ENCODE measurements at places on chromosomes 7 and 10.
A peak's percentile ranks its signal among the peaks of the same experiment; 100 is the strongest.

DNA sequence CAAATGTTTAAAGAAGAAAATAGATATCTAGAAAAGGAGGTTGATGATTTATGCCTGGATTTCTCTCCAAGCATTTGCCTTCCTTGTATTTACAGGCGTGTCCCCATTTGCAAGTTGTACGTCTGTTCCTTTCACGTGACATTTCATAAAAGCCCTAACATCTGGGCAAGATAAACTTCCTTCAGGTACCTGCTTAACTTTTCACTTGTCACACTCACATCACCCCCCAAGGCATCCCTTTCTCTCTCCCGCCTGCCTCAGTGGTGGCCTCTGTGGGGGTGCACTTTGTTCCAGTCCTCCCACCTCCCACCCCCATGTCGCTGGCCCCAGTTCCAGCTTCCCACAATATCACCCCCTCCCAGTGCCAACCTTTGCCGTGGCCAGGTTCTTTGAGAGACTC, 6.7 kb downstream of the TWIST1 start:
- DNase-seq: no peak

DNA sequence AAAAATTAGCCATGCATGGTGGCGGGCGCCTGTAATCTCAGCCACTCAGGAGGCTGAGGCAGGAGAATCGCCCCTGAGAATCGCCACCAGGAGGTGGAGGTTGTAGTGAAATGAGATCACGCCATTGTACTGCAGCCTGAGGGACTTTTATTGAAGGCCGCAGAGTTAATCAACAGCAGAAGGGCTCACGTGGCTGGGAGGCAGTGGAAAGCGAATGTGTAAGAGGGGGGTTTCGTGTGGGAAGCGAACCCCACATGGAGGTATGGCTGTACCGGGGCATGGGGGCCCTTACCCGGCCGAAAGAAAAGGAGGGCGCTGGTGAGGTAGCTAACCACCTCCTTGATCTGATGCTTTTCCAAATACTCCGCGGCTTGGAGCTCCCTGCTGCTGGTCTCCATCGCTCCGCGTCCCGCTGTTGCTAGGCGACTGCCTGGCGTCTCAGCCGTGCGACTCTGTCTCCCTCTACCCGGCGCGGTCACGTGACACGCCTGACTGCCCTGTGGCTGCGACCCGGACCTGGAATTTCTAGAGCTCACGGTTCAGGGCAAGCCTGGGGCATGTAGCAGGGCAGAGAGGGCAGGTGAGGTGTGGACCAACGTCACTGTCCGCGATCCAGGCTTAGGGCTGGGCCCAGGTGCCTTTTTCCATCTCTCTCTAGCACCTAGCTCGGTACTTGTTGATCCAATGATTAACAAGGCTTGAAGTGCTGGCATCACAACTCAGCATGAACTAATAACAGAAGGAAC, at the start of gene EFCAB10:
TSS of gene EFCAB10 (minus strand) at position 428 of the 746 bp plus-strand sequence. CDS start at position 398, 30 bp downstream.
- DNase-seq: peak; percentile 6

- DNase-seq: no peak
Measured at GRCh38 chr7:157581740-157582139, 244.9 kb downstream of the DNAJB6 start.

DNA sequence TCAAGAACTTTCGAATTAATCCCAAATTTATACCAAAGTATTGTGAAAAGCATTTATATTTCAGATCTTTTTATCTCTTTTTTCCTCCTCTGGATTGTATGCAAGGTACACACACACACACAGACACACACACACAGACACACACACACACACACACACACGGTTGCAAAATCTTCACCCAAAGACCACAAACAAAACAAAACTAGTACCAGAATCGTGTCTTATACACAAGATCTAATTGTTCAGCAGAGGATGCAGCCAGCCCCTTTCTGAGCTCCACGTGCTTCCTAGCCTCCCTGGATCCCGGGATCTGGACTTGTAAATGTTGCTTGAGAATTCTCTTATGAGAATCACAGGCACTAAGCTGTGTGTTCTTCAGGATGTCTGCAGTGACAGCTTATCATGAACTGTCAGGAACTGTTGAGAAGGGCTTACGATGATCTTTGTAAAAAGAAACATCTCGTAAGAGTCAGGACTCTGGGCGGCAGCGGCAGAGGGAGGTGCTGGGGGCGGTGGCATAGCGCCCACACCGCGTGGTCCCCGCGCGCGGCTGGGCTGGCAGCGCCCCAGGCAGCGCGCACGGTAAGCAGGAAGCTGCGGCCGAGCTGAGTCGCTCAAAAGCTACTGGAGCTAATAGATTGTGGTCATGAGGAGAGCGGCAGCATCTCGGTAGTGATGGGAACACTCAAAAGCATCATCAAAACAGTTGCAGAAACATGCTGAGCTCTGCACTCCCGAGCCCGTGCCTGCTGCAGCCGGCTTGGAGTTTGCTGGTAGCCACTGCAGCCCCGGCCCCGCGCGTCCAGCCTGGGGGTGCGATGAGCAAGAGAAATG, 277.6 kb downstream of the GATA3 start:
- peak; percentile 47 for DNase-seq

DNA sequence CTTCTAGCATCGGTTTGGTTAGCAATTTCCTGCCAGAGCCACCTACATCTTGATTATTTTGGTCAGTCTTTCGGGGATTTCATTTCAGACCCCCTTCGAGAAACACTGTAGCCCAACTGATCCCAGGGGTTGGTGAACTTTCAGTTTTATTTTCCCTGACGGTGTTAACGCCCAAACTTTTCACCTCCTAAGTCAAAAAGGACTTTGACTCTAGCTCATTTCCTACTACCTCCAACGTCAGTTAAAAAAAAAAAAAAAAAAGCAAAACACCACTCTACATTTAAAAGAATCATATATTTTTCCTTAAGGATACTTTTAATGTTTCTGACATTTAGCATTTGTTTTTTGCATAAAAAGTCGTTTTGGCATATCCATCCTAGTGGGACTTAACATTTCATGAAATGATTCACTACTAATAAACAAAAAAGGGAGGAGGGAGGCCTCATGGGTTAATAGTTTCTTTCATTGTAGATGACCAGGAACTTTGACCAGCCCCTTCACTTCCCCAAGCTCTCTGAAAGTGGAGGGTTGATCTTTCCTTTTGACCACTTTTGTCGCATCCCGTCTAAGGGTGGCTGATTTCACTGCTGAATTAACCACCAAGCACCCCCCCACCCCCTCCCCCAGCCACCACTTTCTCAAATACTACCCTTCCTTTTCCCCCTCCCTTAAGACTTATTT, 764 bp upstream of the TCF7L2 start:
- DNase-seq: no peak

DNA sequence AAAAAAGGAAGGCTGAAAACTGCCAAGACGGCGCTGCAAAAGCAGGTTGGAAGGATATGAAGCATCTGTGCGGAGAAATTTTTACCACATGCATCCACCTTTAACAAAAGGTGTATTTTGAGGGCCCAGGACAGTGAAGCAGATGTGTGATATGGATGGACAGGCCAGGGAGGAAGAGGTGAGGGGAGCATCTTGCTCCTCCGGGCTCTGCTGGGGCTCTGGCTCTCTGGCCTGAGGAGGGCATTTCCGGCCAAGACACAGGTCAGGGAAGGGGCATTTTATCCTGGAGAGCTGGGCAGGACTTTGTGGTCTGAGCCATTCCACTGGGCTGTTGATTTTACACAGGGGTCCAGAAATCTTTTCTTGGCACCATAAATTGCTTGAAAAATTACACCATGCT, 175.1 kb downstream of the ZMYND11 start:
- DNase-seq: no peak

DNA sequence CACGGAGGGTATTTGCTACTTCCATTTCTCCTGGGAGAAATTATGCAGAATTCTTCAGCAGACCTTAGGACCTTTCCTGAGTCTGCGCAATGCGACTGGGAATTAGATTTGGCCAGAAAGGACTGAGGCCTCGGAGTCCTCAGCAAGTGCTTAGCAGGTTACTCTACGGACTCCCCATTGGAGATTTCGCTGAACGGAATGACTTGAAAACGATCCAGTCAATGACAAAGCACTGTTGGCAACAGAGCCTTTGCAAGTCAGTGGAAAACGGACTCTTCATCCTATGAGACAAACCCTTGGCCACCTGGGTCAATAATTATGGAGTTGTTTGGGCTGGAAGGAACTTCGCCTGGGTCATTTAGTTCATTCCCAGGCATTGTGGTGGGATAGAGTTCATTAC, 107.4 kb downstream of the FAM204A start:
- DNase-seq: no peak

- DNase-seq: no peak
Measured at GRCh38 chr10:97456034-97456685, 10.2 kb downstream of the ZDHHC16 start.

- no peak for DNase-seq
Measured at GRCh38 chr7:146635205-146636032, 518.8 kb downstream of the CNTNAP2 start.

- no peak for DNase-seq
Measured at GRCh38 chr10:91519899-91520514, 109.9 kb downstream of the HECTD2 start.

DNA sequence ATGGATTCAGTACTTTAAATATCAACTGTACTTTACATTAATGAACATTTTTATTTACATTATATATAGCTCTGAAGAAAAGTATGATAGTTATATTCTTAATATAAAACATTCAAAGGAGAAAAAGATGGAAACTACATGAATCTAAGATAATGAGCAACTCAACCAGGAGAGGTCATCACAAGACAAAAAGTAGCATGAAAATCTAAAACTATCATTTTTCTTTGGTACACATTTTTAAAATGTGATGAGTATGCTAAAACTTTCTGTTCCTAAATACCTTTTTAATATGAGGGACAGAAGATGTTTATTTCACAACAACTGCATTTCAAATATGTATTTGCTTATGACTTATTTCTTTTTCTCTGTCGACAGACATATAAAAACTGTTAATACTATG, 2.4 kb downstream of the CNTNAP2 start:
- DNase-seq: no peak

GRCh38 chr10:396535-397220, 261.4 kb downstream of the ZMYND11 start:
- DNase-seq: no peak

- no peak for DNase-seq
Measured at GRCh38 chr7:139869886-139870285, 40.8 kb downstream of the TBXAS1 start.

- no peak for DNase-seq
Measured at GRCh38 chr10:1567742-1568495, 169.4 kb downstream of the ADARB2 start.

GRCh38 chr10:5591336-5591824, 66.6 kb downstream of the CALML3 start:
- no peak for DNase-seq

GRCh38 chr7:38973760-38974159, 3.9 kb upstream of the POU6F2 start:
- no peak for DNase-seq

GRCh38 chr7:80480566-80480965, 31.3 kb downstream of the GNAT3 start:
- DNase-seq: no peak

Measured in astrocyte of the cerebellum (primary cell).